ENCODE measurements at places on chromosomes 11 and 22.

DNA sequence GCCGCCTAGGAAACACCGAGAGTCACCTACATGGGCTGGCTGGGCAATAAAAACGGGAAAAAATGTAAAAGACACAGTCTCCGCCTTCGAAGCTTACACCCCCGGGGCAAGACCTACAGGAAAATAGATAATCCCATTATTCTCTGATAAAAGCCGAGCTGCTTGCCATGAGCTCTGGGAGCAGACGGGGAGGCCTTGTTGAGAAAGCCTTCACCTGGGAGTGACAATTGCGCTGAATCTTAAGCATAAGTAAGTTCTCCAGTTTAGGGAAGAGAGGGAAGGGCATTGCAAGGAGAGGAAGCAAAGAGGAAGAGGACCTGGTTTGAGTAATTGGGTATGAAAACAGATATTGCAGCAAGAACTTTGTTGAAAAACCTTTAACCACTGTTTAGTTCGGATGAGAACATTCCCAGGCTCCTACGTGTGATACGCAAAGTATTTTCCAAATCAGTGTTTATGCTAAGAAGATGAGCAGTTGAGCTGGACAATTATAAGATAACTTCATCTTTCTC is 813 bp upstream of the BTBD10 start:
- no peak for DNase-seq

DNA sequence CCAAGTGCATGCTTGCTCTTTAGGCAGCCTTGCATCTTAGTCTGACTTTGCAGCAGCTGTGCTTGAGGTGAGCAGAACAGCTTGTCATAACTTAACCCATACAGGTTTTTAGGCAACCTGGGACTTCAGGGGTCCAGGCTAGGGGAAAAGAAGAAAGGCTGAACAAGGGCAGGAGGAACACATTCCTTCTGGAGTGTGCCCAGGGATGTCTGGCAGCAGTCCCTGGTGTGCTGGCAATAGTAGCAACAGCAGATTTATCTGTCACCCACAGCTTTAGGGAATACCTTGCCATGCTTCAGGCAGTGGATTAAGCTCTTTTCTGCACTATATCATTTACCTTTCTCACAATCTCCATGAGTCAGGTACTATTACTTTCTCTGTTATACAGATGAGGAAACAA is 513.0 kb downstream of the RAB38 start:
- no peak for DNase-seq

GRCh38 chr11:21723678-21724077 is 469.2 kb upstream of the ANO5 start:
- no peak for DNase-seq

- DNase-seq: no peak
Measured at GRCh38 chr11:86930957-86931547, 24.1 kb downstream of the FZD4 start.

Measured in activated CD4-positive, CD25-positive, alpha-beta regulatory T cell treated with anti-CD3 and anti-CD28 coated beads, Interleukin-2, amount 50 U/mL, for 16 hours (primary cell).